ENCODE measurements at places on chromosomes 1 and 21.

DNA sequence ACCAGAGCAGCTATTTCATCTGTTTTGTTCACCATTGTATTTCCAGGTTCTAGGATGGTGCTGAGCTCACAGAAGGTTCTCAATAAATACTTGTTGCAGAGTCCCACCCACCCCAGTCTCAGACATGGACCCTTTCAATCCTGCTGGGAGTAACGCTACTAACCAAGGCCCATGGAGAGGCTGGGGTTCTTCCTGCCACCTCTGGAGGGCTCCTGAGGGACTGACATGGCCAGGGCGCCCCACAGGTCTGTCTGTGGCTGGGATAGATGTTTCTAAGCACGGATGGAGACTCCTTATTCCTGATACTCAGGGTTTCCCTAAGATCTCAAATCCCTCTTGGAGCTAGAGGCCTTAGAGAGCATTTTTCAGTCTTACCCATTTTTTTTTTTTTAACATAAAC, 87.4 kb downstream of the EPHB2 start:
- no peak for DNase-seq

DNA sequence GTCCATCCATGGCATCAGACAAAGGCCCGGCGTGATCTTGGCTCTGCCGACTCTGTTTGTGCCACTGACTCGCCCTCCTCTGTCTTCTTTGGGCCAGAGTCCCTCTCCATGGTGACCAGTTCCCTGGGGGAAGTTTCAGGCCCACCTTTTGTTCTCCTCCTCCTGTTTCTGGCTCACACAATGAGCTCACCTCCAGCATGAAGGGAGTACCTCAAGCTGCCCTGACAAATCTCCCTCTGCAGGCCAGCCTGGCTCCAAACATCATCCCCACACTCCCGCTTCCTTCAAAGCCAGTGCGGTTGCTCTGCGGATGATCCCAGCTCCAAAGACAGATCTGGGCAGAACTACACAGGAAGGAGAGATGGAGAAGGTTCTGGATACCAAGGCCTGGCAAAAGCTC, 576.6 kb downstream of the NPHP4 start:
- no peak for DNase-seq

- DNase-seq = no peak
These were observed 496.8 kb upstream of the ZRANB2 start for GRCh38 chr1:71577451-71578131.

GRCh38 chr1:210978974-210979354, 155.0 kb downstream of the KCNH1 start:
- DNase-seq = no peak

GRCh38 chr1:172699111-172699510, 40.2 kb downstream of the FASLG start:
- no peak for DNase-seq

DNA sequence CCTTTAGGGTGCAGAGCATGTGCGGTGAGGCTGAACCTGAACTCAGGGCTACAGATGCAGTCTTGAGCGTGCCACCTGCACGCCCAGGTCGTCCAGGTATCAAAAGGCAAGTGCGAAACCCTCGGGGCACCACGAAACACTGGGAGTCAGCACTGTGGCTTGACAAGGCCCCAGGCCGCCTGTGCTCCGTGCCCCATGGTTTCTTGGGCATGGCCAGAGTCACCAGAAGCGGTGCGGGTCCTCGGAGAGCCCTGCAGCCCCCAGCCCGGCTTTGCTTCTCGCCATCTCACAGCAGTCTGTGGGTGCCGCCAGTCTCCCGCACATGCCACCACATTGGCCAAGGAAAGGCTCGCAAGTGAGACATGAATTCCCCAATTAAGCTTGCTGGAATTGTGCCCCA, 117.3 kb downstream of the PGBD5 start:
- no peak for DNase-seq

- DNase-seq = no peak
These were observed 34.0 kb upstream of the RUNX3 start for GRCh38 chr1:24963943-24964693.

GRCh38 chr1:117070124-117070523, 10.0 kb downstream of the TTF2 start:
- no peak for DNase-seq

DNA sequence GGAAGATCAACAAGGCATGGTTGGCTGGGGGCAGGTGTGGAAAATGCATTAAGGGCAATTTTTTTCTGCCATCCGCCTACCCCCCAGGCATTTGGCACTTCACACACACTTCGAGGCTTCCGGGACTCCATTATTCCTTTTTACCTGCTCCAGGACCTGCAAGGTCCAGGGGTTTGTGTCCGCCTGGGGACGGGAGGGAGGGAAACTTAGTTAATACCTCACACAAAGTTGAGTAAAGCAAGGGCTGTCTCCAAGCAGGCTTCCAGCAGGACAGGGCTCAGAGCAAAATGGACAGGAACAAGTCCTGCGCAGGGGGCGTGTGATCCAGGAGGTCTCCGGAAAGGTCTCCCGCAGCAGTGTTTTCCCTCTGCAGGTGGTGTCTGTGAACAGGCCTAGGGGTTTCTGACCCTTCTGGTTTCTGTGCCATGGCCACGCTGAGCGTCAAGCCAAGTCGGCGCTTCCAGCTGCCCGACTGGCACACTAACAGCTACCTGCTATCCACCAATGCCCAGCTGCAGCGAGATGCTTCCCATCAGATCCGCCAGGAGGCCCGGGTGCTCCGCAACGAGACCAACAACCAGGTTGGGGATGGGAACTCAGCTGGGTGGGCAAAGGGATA, 712 bp downstream of the TEKT2 start:
- DNase-seq = no peak

DNA sequence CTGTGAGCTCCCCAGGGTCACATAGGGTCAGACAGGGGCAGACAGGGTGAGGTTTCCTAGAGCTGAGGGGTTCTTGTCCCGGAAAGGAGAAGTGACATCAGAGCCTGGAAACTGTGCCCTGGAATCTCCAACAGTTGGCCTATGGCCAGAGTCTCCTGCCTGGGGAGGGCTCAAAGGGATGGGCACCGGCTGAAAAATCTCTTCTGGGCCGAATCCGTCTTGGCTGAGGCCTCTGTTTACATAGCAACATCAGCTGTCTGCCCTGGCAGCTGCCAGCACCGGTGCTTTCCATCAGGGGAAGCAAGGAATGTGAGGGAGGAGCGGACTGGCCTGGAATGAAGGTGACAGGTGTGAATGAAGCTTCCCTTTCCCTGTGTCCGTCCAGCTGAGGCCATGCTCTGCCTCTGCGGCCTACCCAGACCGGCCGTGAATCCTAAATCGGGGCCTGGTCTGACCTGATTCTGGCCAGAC, 30.7 kb downstream of the VASH2 start:
- no peak for DNase-seq

GRCh38 chr1:170518965-170519364, 13.0 kb upstream of the GORAB start:
- no peak for DNase-seq

GRCh38 chr21:40567501-40567900, 279.5 kb downstream of the DSCAM start:
- no peak for DNase-seq

DNA sequence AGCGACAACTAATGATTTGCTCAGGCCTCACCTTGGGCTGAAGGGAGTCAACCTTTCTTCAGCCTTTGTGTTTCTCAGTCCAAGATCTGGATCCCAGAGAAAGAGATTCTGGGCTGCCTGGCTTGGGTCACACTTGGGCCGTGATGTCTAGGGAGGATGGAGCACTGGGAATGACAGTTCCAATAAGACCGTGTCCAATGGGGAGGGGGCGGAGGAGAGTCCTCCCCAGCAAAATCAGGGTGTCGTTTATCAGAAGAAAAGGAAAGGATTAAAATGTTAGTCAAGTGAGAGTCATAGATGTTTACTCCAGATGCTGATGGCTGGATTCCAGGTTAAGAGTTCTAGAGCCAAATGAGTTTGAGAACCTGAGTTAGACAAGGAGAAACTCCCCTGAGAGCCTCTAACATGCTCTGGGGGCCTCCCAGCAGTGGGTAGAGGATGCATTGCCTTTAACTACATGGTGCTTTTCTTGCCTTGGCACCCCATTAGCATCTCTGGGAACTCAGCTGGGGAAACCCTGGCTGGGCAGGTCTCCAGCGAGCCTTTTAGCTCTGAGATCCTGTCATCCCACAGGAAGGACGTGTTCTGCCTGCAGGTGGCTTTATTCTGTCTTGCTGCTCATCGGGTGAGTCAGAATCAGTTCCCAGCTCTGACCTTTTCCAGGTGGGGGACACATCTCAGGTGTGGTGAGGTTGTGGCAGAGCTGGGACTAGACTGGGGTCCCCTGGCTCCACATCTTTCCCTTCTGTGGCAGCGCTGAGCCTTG, 22.2 kb downstream of the NIPAL3 start:
- no peak for DNase-seq

GRCh38 chr1:156368889-156369684, at the start of gene RHBG:
RHBG (plus strand) TSS chr1:156369211; CDS start chr1:156369250, 39 bp downstream.
- no peak for DNase-seq

DNA sequence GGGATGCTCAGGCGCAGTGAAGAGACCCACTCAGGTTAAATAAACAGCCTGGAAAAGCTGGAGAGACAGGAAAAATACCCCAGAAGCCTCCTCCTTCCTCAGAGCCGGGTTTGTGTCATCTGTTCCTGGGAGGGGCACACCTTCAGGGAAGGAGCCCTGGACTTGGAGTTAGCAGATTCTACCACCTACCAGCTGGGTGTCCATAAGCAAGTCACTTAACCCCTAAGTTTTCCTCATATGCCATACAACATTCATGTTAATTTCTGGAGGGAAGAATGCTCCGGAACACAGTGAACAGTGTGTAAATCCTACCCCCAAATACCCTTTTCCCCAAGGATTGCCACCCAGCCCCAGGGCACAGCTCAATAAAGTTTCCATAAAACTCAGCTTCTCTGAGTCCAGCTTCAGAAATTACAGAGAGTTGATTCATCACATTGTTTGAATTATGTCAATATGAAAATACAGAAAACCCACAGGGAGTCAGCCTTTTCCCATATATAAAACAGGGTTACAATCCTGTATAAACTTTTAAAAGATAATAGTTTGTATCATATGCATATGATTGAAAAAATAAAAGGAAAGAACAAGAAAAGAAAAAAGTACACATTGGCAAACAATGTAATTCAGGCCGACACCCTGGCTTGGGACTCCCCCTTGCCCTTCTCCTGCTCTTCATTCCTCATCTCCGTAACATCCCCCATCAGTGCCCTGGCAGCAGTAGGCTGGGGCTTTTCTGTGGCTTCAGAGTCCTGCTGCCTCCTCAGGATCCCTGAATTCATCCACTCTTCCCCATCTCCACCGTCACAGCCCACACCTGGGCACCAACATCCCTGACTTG, 291.8 kb upstream of the USP24 start:
- DNase-seq = no peak

GRCh38 chr1:230377851-230378250, 48.3 kb downstream of the PGBD5 start:
- no peak for DNase-seq

DNA sequence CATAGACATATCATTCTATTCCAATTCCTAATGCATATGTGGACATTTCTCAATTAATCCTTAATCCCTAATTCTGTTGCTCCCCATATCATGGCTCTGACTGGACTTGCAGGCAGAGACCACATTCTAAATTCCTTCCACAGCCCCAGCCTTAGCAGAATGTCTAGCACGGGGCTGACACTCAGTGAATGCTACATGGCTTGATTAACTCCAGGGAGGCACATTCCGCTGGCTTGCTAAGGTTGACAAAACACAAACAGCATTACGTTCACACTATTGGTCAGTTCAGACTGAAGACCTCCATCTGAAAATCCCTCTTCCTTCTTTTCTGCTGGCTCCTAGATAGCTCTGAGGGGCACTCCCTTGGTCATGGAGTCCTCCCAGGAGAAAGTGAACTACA, 119.4 kb downstream of the ASTN1 start:
- DNase-seq = no peak

DNA sequence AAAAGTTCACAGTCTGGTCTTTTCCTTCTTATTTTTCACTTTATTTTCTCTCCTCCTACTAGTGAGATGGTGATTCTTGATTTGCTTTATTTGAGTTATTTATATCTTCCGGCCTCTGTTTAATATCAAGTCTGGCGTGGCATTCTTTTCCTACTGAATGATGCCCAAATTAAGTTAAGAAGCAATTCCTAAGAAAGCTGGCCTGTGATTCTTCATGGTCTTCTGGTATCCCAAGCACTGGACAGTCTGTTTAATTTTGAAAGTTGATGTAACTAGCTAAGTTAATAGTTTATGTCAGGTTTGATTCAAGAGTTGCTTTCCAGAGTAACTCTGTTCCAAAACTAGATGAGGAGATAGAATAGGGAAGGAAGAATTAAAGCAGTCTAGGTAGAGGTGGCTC, 9.2 kb upstream of the ENAH start:
- no peak for DNase-seq

DNA sequence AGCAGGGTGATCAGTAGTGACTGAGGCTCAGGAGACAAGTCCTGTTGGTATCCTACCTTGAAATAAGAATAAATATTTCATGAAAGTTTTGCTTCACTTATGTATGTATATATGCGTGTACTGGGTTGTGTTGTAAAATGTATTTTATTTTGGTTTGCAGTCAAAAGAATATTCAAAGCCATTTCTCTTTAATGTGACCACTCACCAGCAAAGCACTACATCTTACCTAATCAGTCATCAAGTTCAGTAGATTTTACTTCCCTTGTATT, 11.0 kb downstream of the SCP2 start:
- no peak for DNase-seq

DNA sequence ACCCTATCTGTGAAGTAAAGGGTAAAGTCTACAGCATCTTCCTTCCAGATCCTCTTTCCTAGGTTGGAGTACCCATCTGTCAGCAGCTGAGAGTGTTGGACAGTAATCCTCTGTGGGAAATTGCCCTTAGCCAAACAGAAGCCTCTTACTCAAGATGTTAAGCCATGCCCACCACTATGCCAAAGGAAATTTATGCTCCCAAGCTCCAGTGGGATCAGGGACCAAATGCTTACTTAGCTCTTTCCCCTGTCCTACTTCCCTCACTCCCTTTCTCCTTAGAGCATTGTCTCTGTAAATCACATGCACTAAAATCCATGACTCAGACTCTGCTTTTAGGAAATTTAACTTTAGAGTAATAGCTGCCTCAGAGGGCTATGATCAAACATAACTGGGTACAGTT, 254.0 kb downstream of the BRINP2 start:
- DNase-seq = no peak

DNA sequence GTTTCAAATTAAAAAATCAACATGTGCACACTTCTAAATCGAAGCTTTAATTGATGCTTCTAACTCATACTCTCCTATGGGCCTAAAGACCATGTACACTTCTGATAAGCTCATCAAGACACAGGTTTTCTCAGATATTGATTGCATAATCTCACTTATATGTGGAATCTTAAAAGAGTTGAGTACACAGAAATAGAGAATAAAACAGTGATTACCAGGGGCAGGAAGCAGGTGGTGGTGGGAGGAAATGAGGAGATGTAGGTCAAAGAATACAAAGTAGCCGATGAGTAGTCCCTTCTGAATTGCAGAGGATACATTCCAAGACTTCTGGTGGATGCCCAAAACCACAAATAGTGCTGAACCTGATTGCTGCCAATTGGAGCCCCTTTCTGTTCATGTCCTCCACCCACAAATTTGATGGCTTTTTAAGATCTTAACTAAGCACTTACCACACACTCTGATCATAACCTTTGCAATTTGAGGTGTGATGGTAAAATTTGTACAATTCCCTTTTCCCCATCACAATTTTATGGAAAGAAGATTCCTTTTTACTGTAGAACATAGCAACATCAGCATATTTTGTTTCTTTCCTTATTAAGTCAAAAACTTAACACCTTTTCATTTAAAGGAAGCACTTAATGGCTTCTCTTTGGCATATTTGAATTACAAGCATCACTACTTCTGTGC, 3.3 kb upstream of the CD1B start:
- no peak for DNase-seq

Data from esophagus muscularis mucosa (tissue), 4 donors.